ENCODE measurements at places on chromosomes 13 and 19.

DNA sequence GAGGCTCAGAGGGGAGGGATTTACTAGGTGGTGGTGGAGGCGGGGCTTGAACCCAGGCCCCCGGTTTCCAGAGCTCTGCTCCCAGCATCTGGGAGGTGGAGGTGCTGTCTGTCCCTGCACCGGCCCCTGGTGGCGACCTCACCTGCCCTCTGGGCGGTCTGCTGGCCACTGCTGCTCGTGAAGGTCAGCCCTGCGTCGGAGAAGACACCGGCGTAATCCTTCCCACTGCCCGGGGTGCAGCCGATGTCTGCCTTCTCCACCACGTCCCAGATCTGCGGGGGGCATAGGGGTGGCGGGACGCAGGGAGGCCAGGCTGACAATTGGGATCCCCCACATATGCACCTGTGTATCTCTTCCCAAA is 12.8 kb downstream of the C3 start:
- DNase-seq: no peak

DNA sequence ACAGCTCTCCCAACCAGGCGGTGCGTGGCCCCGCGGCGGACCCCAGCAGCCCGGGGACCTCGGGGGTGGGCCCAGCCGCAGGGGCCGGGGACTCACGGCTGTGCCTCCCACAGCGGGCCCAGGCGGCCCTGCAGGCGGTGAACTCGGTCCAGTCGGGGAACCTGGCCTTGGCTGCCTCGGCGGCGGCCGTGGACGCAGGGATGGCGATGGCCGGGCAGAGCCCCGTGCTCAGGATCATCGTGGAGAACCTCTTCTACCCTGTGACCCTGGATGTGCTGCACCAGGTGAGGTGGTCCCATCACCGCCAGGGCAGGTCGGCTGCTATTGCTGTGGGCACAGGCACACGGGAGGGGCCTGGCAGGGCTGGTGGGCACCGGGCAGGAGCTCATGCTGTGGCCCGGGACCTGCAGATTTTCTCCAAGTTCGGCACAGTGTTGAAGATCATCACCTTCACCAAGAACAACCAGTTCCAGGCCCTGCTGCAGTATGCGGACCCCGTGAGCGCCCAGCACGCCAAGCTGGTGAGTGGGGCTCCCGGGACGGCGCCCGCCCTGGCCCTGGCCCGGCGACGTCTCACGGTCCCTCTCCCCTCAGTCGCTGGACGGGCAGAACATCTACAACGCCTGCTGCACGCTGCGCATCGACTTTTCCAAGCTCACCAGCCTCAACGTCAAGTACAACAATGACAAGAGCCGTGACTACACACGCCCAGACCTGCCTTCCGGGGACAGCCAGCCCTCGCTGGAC is 7.3 kb downstream of the PTBP1 start:
- DNase-seq: no peak

- no peak for DNase-seq
Observed at GRCh38 chr13:27968316-27969081, 616 bp downstream of the CDX2 start.

DNA sequence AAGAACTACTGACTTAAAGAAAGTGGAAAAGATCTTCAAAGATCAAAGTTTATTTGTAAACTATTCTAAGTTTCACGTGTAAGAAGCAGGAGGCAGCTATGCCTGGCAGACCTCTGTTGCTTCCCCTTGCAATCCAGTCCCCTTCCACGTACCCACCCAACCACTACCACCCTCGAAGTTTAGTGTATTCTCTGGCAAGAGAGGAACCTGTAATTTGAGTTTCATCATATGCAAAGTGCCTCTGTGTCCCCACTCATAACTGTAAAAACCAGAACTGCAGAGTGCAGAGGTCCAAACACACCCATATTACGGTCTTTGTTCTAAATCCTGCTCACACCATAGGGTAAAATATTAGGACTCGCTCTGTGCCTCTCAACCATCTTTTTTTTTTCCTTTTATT is 75.8 kb upstream of the FRY start:
- DNase-seq: no peak

DNA sequence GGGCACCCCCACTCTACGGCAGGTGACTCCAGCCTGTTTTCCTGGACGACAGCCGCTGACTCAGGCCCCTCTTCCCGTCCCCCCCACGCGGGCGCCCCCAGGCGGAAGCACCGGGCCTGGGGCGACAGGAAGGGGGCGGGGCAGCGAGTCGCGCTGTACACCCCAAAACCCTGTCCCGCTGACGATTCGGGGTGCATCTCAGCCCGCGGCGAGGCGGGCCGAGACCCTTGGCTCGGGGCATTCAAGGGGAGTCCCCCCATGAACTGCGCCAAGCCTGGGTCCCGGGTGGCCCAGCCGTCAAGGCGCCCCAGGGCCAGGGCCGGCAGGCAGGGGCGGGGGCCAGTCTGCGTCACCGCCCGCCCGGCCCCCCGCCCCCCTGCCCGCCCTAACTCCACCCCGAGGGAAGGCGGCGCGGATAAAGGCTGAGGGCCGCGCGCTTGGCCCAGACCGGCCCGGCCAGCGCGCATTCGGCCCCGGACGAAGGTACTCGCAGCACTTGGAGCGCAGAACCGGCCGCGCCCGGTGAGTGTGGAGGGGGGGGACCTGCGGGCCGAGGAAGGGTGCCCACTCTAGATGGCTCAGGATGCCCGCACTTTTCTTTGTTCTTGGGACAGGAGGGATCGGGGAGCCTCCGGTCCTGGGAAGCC is at the start of gene MIDN:
Gene MIDN (plus strand): TSS at position 445 of the 647 bp plus-strand sequence. CDS start 1,714 bp downstream, outside the sequence.
- DNase-seq: peak; percentile 71

DNA sequence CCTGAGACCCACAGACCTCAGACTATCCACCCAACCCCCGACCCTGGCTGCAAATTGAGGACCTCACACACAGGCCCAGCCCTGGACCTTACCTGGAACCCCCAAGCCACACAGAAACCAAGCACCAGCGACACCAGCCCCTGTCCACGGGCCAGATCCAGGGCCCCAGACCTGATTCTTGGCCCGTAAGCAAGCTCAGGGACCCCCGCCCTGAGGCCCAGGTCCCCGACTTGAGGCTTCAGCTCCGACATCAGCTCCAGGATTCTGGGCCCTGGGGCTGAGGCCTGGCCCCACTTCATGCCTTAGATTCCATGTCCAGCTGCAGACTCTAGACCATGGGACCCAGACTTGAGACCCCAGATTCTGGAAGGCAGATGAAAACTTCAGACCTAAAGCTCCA is 6.3 kb downstream of the TTYH1 start:
- no peak for DNase-seq

- DNase-seq: no peak
Observed at GRCh38 chr19:9009431-9009830, 778 bp downstream of the MUC16 start.

DNA sequence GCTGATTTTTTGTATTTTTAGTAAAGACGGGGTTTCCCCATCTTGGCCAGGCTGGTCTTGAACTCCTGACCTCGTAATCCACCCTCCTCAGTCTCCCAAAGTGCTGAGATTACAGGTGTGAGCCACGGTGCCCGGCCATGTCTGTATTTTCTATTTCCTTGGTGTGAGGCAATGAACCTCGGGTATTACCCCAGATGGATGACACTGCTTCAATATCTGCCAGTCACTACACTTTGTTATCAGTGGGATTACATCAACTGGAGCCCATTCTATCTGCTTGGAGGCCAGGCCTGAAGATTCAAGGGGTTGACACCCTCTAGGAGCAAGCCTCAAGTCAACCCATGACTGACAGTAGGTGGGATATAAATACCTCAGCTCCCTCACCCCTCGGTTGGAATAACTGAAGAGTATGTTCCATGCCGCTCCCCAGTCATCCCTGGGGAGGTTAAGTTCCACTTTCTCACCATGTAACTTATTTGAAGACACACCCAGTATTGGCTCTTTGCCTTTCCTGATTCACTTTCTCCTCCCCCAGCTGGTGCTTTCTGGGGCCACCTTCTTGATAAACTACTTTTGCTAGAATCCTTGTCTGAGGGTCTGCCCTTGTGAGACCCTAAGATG is 992 bp upstream of the ADGRE1 start:
- DNase-seq: no peak

DNA sequence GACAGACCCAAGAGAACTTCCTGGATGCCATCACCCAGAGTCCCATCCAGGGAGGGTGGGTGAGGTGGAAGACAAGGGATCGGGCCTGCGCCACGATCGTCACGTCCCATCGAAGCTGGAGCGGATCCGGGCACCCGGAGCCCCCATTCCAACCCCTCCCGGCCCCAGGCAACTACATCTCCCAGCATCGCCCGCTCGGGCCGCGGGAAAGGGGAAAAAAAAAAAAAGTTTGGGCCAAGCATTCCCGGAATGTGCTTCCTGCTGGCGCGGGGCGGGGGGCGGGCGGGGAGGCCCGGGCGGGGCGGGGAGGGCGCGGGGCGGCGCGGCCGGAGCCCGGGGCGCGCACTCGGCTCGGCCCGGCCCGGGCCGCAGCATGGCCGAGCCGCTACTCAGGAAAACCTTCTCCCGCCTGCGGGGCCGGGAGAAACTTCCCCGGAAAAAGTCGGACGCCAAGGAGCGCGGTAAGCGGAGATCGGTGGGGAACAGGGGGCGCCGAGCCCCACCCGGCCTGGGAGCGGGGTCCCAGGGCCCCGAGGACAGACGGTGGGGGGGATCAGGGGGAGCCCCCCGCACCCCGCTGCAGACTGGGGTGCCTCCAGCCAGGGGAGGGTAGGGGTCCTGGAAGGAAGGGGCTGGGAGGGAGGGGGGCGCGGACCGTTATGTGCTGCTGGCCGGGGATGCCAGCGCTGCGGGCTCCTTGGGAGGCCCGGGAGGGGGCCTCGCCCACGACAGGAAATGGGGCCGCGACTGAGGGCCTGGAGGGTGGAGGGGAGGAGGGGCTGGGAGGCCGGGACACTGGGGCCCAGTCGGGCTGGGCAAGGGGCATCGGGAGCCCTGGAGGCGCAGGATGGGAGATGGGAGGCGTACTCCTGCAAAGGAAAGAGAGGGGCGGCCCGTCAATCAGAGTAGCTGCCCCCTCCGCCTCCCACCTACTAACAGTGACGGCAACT is at the start of gene SYDE1:
Gene SYDE1 (plus strand): TSS at position 341 of the 950 bp plus-strand sequence. CDS start 33 bp downstream, at position 374.
- no peak for DNase-seq

GRCh38 chr13:108361769-108362168 is 92.3 kb downstream of the TNFSF13B start:
- DNase-seq: no peak

DNA sequence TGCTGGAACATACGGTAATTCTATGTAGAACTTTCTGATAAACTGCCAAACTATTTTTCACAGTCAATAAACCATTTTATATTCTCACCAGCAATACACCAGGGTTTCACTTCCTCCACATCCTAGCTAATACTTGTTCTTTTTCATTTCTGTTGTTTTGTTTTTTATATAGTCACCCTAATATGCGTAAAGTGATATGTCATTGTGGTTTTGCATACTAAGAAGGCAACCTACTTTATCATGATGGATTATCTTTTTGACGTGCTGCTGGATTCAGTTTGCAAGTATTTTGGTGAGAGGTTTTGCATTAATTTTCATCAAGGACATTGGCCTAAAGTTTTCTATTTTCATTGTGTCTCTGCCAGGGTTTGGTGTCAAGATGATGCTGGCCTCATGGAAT is 1384.1 kb downstream of the UQCRFS1 start:
- DNase-seq: no peak

DNA sequence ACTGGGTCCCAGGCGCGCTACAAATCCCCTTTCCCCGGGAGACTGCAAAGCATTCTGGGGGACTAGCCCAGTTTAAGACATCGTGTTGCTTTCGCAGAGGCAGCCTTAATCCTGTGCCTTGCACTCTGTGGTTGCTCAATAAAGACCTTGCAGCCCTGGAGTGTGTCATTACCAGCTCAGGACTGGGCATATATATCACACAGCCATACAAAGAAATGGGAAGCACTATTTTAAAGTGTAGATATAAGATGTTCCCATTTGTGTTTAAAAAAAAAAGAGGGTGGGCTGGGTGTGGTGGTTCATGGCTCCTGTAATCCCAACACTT is 11.1 kb downstream of the NAPA start:
- DNase-seq: no peak

- DNase-seq: peak; percentile 20
Observed at GRCh38 chr19:8610041-8610935, at the start of gene ADAMTS10. TSS of gene ADAMTS10 (minus strand) at chr19:8610715. CDS start at chr19:8605710, 5,005 bp downstream.

GRCh38 chr19:36115453-36116343 is at the start of gene TBCB:
TSS of gene TBCB (plus strand) at chr19:36115468. CDS start at chr19:36115561, 93 bp downstream.
- DNase-seq: no peak

- DNase-seq: no peak
Observed at GRCh38 chr13:82294226-82294625, 1588.0 kb downstream of the SLITRK1 start.

- DNase-seq: no peak
Observed at GRCh38 chr13:67043901-67044300, 186.2 kb downstream of the PCDH9 start.

DNA sequence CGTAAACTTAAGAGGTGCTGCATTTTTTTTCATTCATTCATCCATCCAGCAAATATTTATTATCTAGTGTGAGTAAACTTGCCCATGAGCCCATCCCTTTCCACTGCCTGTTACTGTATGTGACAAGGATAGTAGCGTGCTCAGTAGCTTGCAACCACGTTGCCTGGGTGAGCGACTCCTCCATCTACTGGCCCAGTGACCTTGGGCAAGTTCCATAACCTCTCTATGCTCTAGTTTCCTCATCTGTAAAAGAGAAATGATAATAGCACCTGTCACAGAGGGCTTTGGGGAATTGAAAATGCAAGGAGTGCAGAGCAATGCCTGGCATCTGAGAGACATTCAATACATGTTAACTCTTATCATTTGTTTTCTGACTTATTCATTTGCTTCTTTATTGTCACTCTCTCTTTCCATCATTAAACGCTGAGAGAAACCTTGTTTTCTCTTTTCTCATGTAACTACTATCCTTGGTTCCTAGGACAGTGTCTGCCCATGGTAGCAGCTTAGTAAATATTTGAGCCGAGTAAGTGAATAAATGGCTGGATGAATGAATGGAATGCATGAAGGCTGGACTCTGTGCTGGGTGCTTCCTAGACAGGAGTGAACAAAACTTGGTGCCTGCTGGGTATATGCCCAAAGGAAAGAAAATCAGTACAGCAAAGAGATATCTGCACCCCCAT is 19.9 kb downstream of the LRCH1 start:
- DNase-seq: no peak

DNA sequence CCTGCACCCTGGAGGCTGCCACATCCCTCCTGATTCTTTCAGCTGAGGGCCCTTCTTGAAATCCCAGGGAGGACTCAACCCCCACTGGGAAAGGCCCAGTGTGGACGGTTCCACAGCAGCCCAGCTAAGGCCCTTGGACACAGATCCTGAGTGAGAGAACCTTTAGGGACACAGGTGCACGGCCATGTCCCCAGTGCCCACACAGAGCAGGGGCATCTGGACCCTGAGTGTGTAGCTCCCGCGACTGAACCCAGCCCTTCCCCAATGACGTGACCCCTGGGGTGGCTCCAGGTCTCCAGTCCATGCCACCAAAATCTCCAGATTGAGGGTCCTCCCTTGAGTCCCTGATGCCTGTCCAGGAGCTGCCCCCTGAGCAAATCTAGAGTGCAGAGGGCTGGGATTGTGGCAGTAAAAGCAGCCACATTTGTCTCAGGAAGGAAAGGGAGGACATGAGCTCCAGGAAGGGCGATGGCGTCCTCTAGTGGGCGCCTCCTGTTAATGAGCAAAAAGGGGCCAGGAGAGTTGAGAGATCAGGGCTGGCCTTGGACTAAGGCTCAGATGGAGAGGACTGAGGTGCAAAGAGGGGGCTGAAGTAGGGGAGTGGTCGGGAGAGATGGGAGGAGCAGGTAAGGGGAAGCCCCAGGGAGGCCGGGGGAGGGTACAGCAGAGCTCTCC is 6.9 kb upstream of the CEACAM5 start:
- no peak for DNase-seq

GRCh38 chr19:29287061-29287460 is 74.1 kb upstream of the UQCRFS1 start:
- peak; percentile 90 for DNase-seq

GRCh38 chr19:497869-498510 is 1.7 kb downstream of the MADCAM1 start:
- DNase-seq: no peak

Data from DMS79 treated with DMSO at 0.1 percent for 48 hours (cell line).